CD4-positive, alpha-beta T cell treated with Interleukin-1 beta for 1 hour (primary cell): ENCODE measurements at places on chromosomes 13 and 19.
A peak's percentile ranks its signal among the peaks of the same experiment; 100 is the strongest.

DNA sequence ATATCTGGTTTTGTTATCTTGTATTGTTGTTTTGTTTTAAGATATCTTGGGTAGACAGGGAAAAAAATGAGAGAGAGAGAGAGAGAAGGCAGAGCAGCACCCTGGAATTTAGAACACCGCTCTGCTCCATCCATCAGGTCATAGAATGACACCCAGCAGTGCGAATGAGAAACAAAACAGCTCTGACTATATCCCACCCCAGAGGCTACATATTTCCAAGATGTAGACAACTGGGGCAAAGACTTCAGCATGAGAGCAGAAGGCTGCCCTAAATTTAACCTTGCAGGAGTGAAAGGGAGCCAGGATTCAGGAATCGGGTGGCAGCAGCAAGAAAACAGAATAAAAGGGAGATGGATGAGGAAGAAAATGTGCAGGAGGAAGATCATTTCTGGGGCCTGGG is 46.5 kb downstream of the TNFSF13B start:
- DNase-seq = no peak

GRCh38 chr19:29092712-29093552 is 120.0 kb downstream of the UQCRFS1 start:
- DNase-seq = no peak

GRCh38 chr19:55005684-55006488 is 32.2 kb downstream of the GP6 start:
- DNase-seq = peak; percentile 90

DNA sequence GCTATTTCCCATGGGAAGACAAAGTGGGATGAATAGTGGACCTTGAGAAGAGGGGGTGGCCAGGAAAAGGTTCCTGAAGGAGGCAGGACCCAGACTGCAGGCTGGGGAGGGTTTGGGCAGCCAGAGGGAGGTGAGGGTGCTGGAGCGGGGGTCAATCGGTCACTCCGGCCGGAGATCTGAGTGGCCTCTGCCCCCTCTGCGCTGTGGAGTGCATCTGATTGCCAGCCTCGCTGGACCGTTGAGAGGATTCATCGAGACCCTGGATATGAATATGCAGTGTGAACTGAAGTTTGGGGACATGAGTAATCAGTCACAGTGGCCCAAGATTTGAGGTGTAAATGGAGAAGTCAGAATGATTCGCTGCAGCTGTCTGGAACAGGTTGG is 5.5 kb upstream of the ZNF580 start:
- DNase-seq = peak; percentile 20

DNA sequence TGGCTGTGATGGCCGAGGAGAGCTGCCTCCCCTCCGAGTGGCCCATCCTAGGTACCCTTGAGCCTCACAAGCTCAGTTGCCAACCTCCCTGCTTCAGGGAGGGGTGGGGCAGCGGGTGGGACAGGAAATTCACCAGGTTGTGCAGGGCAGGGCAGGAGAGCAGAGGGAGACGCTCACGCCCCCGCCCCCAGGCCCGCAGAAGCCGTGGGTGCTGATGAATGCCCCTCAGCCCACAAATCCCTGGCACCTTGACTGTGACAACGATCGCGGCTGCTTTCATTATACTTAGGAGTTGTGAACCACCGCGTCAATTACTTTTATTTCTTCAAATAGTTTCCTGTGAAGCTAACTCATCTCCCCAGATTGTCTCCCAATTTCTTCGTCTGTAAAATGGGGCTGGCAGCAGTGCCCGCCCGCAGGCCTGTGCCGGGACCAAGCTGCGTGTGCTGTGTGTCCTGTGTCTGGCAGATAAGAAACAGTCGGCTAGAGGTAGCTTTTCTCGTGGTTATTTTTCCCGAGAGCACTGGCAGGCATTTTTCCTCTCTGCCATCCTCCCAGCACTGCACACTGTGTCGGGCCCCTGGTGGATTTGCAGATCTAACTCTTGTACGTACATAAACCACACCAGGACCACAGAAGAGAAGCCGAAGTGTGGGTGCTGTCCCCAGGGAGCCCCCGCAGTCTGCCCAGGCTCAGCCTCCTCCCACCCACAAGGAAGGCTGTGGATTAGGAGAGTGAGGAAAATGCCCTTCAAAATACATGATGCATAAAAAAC is 7.9 kb upstream of the RASA3 start:
- peak; percentile 55 for DNase-seq

DNA sequence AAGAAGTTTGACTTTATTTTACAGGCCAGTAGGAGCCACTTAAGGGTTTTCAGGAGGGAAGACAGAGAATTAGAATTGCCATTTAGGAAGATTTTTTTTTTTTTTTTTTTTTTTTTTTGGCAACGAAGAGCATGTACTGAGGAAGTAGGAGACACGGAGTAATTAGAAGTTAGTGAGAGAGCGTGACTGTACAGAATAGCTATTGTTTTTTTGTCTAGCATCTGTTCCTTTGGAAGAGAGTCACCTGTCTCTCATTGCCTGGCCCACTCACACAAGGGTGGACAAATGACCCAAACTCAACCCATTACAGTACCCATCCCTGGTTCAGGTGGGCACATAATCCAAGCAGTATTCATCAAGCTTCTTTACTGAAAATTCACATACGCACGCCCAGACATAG is 166.7 kb downstream of the LACC1 start:
- DNase-seq = no peak

DNA sequence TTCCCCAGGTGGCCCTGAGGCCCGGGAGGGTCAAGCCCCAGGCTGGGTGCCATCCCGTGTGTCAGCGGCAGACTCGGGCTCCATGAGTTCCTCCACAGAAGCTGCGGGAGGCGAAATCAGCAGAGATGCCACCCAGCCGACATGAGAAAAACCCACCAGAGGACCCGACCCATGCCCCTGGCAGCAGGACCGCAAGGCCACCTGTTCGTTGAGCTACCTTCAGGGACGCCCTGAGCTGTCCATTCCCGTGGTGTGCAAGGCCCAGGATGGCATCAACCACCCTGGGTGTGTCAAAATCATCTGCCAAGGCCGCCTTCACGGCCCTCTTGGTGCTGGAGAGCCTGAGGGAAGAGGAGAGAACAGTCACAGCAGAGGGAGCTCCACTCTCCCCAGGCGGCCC is 30.4 kb downstream of the NAXD start:
- no peak for DNase-seq

DNA sequence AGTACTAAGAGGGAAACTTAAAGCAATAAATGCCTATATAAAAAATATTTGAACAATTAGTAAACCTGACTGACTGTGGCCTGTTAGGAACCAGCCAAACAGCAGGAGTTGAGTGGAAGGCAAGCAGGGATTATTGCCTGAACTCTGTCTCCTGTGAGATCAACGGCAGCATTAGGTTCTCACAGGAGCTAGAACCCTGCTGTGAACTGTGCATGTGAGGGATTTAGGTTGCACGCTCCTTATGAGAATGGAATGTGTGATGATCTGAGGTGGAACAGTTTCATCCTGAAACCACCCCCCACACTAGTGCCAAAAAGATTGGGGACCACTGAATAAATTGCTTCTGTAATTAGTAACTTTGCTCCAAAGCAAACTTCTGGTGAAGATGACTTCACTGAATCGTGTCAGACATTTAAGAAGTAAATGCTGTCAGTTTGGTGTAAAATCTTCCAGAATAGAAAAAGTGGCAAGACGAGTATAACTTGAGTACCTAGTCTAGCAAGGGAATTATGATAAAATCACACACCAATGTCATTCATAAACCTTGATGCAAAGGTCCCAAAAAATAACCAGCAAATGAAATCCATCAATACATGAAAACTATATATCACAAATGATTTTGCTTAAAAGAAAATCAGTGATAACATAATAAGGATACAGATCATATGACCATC is 53.8 kb downstream of the SLC6A16 start:
- DNase-seq = no peak
